ENCODE measurements at places on chromosomes 11 and 22.

DNA sequence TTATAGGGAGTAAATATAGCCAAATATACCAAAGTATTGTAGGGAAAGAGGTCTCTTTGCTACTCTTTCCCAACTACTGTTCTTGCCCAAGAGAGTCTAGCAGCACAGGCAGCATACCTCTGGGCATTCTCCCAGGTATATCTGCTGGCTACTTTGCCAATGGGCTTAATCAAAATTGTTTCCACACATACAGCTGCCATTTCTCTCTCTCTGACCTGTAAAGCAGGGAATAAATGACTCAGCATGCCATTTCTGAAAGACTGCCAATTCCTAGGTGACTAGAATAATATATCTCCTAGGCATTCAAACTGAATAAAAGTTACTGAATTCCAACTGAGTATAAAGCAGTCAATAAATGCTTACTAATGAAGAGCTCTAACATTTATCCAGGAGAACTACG is 44.6 kb downstream of the RDX start:
- DNase-seq, result no peak

DNA sequence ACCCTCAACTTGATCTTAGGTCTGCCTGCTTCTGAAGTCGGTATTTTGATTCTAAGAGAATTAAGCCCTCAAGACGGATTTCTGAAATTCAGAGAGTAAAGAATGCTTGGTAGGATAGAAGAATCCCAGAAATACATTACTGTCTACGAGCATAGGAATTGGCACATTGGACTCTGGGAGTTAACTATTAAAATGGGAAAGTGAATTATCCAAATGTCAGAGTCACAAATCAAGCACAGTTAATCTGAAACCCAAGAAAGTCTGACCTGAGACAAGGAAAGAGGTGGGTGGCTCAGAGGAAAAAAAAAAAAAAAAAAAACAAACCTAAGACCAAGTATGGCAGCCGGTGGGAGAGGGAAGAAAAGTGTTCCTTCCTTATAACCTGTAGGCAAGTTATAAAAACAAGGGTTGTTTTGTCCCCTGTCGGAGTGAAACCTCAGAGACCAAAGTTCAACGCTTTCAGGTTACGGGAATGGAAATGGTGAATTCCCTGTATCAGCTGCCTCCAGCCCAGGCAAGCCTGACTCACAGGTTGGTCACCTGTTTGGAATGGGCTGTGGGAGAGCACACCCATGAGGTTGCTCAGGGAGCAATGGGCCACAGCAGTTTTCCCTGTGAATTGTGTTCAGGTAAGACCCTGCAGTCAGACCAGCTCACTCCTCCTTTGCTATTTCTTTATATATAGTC is 139.0 kb downstream of the ETS1 start:
- DNase-seq, result no peak

GRCh38 chr11:68447015-68447801 is 13.3 kb upstream of the PPP6R3 start:
- DNase-seq, result peak; percentile 33

GRCh38 chr22:40499209-40499623 is 128.8 kb downstream of the SGSM3 start:
- peak; percentile 13 for DNase-seq

DNA sequence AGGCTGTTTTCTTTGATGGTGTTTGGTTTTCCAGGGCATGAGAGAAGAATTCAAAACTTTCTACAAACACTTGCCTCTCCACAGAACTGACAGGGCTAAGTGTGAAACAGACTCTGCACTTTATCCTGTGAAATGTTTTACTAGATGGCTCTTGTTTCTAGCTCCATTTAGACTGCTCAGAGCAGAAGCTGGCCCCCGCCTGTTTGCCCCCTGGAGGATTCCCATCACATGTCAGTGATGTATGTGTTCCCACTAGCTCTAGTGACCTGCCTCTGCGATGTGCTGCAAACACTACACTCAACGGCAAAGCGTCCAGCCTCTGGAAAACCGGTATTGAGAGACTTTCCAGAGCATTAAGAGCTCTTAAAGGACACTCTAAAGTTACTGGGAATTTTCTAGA is 41.4 kb upstream of the PCF11 start:
- no peak for DNase-seq

GRCh38 chr11:43516316-43516850 is 157.7 kb downstream of the TTC17 start:
- DNase-seq, result no peak

GRCh38 chr11:62931499-62932278 is 10.5 kb upstream of the CHRM1 start:
- DNase-seq, result no peak

DNA sequence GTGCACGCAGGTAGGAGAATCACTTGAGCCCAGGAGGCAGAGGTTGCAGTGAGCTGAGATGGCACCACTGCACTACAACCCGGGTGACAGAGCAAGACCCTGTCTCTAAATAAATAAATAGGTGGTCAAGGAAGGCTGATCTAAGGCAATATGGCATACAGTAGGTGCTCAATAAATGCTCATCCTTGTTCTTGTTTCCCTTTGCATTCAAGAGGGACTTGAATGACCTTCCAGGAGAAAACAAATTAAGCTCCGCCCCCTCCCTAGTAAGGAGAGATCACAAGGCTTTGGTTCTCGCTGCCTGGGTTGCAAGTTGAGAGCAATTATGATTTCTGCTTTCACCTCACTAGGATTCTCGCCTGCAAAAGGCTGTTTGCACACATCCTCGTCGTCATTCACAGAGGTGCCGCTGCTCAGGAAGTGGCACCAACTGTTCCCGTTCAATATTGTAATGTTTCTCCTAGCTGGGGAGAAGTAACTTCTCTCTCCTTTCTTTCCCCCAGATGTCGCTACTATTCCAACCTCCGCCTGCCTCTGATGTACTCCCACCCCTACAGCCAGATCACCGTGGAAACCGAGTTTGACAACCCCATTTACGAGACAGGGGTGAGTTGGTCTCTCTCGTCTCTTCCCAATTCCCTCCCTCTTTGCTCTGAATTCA is 51.8 kb upstream of the ASPHD2 start:
- DNase-seq, result no peak
